ENCODE measurements at places on chromosomes 11 and 22. TPM values are rescaled to one million over a fixed set of nuclear protein-coding genes. Genes with fewer than 3 reads are reported as not detected.

DNA sequence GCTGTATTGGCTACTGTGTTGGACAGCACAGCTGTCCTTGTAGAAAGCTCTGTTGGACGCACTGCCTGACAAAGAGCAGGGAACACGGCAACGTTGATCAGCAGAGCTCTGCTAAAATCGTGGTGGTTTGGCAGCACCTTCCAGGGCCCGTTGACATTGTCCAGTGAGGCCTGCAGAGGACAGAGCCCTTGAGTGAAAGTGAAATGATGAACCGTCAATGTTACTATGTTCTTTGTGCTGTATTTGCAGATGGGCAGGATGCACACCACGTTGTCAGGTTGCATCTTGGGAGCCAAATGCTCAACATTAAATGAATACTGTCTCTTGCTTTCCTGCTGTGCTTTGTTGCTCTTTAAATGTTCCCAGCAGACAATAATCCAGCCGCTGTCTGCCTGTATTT is 69.7 kb downstream of the NELL1 start:
- no peak for DNase-seq

- DNase-seq, result no peak
Observed at GRCh38 chr11:105000797-105001196, 22.2 kb downstream of the CASP5 start.

DNA sequence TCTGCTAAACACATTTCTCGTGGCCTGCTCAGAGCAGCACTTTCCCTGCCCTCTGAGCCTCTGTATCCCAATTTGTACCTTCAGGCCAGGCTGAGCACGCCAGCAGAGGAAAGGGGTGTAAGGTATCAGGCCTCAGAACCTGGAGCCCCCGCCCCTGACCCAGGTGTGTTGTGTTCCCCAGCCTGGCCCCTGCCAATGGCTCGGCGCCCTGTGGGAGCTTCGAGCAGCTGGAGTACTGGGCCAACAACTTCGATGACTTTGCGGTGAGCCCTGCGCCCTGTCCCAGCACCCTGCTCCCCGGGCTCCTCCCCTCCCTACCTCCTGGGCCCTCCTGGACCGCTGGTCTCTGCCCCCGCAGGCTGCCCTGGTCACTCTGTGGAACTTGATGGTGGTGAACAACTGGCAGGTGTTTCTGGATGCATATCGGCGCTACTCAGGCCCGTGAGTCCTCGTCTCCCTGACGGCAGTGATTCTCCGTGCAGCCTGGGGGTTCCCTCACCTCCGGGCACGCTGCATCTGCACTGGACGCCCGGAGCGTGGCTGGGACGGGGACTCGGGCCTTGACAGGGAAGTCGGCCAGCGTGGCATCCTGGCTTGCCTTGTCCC is 36.9 kb downstream of the TPCN2 start:
- DNase-seq, result no peak

DNA sequence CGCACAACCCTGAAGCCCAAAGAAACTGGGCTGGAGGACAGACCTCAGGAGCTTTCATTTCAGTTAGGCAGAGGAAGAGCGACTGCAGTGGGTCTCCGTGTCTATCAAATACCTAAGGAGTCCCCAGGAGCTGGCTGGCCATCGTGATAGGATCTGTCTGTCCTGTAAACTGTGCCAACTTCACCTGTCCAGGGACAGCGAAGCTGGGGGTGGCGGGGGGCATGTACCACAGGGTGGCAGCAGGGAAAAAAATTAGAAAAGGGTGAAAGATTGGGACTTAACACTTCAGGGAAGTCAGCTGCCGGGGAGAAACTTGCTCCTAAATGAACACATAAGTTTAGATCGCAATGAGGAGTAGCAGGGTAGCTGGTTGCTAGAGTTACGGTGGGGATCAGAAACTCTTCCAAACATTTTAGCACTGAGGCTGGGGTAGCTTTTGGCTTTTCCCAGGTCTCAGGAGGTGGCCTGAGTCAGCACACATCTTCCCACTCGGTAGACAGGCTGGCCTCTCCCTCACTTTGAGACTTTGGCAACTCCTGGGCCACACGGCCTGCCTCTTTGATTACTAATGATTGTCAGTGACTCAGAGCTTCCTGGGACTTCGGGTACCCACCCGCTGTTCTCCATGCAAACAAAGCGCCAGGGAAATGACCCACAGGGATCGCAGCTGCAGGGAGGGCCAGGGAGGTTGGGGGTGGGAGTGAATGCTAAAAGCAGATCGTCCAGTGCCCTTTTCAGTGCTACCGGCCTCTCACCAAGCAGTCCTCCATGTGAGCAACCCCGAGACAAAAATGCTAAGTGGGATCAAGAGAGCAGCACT is 2.9 kb upstream of the MTFP1 start:
- peak; percentile 83 for DNase-seq

DNA sequence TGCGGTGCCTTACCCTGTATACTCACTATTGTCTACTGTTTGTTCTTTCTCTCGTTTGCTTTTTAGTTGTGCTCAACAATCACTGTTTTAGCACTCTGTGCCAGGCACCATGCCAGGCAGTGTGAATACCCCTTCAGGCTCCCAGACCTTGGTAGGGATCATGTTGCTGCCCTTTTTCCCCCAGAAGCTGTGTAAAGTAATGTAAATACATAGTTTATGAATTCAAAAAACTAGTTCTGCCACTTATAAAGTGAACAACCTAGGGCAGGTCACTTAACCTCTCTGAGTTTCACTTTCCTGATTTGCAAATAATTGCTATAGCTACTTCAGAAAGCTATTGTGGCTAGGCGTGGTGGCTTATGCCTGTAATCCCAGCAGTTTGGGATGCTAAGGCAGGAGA is 81.0 kb upstream of the CTSC start:
- DNase-seq, result no peak

GRCh38 chr11:44684859-44685281 is 41.9 kb upstream of the TSPAN18 start:
- no peak for DNase-seq

Gene PGA5
- total RNA-seq, result 0.42 TPM

Measured in psoas muscle (tissue), 8 donors.